ENCODE measurements at places on chromosomes 2 and 18.
A peak's percentile ranks its signal among the peaks of the same experiment; 100 is the strongest.

- no peak for DNase-seq
Observed at GRCh38 chr2:215419113-215419512, 16.8 kb downstream of the FN1 start.

GRCh38 chr18:54075689-54076088 lies 148.8 kb downstream of the MBD2 start:
- DNase-seq, result no peak

- DNase-seq, result no peak
Observed at GRCh38 chr2:824954-825353, 125.7 kb upstream of the SNTG2 start.

DNA sequence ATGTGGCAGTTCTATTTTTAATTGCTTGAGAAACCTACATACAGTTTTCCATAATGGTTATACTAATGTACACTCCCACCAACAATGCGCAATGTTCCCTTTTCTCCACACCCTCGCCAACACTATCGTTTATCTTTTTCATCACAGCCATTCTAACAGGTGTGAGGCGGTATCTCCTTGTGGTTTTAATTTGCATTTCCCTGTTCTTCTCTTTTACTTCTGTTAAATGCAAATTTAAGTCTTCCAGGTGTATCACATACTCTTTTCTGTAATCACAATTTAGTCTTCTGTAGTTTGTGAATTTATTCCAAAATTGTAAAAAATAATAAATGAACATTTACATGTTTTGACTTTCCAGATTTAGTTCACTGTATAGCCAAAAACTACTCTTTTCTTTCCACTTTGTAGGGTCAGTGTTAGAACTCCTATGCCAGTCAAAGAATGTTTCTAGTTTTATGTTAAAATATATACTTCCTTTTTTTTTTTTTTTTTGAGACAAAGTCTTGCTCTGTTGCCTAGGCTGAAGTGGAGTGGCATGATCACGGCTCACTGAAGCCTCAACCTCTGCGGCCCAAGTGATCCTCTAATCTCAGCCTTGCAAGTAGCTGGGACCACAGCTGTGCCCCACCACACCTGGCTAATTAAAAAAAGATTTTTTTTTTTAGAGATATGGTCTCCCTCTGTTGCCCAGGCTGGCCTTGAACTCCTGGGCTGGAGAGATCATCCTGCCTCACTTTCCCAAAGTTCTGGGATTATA lies 15.4 kb upstream of the ACYP2 start:
- no peak for DNase-seq

GRCh38 chr2:143255899-143256298 lies 126.7 kb downstream of the ARHGAP15 start:
- peak; percentile 62 for DNase-seq

- DNase-seq, result no peak
Observed at GRCh38 chr2:169137924-169138323, 68.6 kb downstream of the DHRS9 start.

- DNase-seq, result peak; percentile 75
Observed at GRCh38 chr2:196166876-196167275, 4.5 kb downstream of the STK17B start.

Measured in CD4-positive, alpha-beta T cell treated with Interleukin-2 at 100 ng/mL for 4 hours (primary cell).